ENCODE measurements at places on chromosomes 2 and 18.

DNA sequence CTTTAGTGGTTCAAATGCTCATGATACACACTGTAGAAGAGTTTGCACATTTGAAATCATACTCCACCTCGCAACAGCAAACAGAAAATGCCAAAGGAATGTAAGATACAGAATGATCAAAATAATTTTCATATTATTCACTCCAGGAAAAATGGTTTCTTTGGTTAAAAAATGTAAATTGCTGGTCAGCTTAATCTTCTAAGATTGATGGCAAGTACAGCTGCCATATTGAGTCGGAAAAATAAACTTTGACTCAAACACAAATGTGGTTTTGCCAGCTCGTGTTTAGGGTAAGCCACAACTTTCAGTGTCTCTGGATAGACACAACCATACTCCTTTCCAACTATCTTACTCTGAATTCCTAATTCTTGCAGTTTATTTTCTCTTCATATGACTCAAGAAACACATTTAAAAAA is 154.9 kb upstream of the SMIM21 start:
- no peak for DNase-seq

DNA sequence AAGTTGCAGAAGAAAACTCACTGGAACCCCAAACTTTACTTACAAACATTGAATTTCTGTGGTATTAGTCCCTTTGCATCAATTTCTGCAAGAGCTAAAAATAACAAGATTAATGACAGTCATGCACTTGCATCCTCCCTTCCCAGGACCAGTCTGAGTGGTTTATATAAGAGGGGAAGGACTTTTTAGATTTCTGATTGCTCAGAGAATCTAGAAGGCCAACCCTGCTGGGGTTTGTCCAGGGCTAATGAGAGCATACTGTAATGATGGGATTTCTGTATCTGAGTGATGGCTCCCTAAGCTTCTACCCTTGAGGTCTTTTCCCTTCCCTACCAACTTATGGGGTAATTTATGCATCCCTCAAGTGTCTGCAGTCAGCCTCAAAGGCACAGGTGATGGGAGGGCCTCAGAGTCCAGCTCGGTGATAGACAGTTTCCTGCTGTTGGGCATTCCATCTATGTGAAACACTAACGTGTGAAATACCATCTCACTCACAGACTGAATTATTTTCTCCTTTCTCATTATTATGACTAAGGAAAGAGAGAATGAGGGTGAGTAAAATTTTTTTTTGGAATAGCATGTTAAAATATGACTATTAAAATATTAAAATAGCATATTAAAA is 556.3 kb downstream of the RIT2 start:
- DNase-seq, result no peak

GRCh38 chr18:61687317-61687716 is 205.5 kb downstream of the RNF152 start:
- no peak for DNase-seq

DNA sequence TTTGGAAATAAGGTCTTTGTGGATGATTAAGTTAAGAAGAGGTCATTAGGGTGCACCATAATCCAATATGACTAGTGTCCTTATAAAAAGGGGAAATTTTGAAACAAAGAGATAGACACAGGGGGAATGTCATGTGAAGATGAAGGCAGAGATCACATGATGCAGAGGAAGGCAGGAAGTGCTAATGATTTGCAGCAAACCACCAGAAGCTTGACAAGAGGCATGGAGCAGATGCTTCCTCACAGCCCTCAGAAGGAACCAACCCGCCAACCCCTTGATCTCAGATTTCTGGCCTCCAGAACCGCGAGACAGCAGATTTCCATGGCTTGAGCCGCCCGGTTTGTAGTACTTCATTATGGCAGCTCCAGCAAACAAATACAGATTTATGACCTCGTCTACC is 17.4 kb upstream of the SMARCAL1 start:
- DNase-seq, result no peak

GRCh38 chr2:168119515-168120141 is 127.8 kb downstream of the STK39 start:
- no peak for DNase-seq

DNA sequence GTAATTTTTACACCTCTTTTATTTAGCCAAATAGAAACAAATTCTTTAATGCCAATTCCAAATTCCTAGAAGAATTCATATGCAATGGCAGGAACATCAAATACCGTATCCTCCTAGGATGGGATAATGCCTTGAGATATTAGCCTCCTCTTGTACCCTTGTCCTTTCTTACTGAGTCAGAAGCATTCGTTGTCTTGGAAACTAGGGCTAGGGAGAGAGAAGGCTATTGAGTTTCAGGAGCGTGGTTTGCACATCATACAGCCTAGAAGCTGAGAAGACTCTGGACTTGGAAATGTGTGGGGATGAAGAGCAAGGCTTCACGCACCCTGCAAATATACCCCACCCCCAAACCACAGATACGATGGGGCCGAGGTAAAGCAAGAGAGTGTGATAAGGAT is 300.7 kb downstream of the SP3 start:
- no peak for DNase-seq

DNA sequence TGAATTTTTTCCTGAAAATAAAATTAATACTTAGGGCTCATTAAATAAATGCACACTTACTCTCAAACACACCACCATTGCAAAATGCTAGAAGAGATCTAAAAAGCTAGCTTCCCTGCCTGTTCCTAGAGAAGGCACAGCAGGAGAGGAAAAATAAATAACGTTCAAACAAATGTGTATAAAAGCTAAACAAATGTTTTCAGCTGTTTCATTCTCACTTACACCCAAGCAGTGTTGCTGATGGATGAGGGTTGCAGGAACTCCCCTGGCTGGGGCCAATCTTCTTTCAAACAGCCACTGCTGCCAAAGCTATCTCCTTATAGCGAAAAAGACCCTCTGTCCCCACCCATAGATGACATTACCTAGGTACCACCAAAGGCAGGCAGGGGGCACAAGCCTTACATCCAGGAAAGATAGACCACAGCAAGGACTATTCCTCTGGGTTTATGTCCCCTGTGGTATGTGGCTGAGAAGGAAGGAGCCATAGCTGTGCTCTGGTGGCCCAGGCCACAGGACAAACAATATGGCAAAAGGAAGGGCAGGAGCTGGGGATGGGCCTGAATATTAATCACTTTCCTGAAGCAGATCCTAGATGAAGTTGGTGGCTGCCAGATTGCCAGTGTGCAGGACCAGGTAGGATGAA is 214.6 kb downstream of the TTC32 start:
- DNase-seq, result no peak

DNA sequence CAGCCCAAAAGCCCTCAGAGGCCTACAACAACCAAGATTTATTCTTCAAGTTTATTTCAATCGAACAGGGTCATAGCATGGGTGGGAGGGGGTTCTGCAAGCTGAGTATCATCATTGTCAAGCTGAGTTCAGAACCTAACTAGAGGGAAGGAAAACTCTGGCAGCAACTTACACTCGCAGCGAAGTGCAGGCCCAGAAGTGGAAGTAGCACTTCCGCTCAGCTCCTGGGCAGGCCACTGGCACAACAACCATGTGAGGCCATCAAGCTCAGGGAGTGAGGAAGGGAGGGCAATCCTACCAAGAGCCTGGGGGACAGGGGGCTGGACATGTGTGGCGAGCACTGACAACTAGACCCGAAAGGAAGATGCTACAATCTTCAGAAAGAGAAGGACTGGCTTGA is 4.8 kb downstream of the UXS1 start:
- DNase-seq, result no peak

DNA sequence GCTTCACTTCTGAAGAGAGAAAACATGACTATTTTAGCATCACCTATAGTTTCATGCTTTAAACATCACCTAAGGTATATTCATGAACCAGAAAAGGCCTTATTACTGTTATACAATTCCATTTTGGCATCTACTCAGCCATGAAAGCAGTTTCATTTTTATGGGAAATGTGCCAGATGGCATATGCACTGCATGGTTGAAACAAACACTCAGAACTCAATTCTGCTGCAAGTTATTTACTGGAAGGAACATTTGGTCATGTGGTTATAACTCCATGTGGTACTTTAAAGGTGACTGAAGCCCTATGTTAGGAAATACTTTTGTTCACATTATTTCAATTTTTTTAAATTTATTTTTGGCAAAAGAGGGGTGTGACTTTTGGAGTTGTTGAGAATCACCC is 287.5 kb upstream of the CRIM1 start:
- DNase-seq, result no peak

Data from stimulated activated CD4-positive, alpha-beta T cell treated with anti-CD3 and anti-CD28 coated beads, TNF-alpha, amount 100 ng/mL, for 48 hours (primary cell).